NCI-H2107 (cell line): ENCODE measurements at places on chromosomes 5 and 9.

GRCh38 chr9:130342714-130343085 lies 77.1 kb downstream of the HMCN2 start:
- DNase-seq: no peak

- DNase-seq: no peak
Observed at GRCh38 chr5:90809311-90810056, 250.9 kb downstream of the ADGRV1 start.

- no peak for DNase-seq
Observed at GRCh38 chr9:78607853-78608252, 310.9 kb downstream of the PSAT1 start.

DNA sequence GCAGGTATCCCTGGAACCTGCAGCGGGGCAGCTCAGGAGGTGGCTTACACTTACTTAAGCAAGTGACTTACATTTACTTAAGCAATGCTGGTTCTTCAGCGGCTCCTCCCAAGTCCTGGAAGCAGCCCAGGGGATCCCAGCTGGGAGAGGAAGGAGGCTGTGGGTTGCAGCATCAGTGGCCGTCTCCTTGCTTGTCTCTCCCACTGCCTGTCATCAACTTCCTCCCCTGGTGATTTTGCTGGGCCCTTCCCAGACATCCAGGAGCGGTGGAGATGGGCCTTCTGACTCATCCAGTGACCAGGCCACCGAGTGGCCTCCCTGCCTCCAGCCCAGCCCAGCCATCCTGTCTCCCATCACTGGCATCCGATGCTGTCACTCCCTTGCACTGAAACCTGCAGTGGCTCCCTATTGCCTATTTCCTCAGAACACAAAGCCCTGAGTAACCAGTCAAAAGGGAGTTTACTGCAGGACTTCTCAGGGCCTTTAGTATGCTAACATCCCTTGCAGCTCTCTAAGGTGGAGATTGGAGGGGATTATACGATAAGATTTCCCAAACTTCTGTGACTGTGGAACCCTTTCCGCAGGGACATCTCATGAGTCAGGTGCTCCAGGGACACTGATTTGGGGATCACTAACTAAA lies 155.9 kb upstream of the PHYKPL start:
- DNase-seq: no peak

- no peak for DNase-seq
Observed at GRCh38 chr9:4690144-4690543, 10.8 kb downstream of the CDC37L1 start.

GRCh38 chr9:14482856-14483255 lies 168.9 kb upstream of the NFIB start:
- no peak for DNase-seq

- DNase-seq: no peak
Observed at GRCh38 chr5:109853377-109853776, 163.7 kb downstream of the MAN2A1 start.

GRCh38 chr9:76654575-76654974 lies 109.7 kb upstream of the PCA3 start:
- no peak for DNase-seq

GRCh38 chr9:33177639-33178038 lies 10.5 kb upstream of the B4GALT1 start:
- DNase-seq: no peak

- no peak for DNase-seq
Observed at GRCh38 chr5:160390787-160391696, 8.8 kb downstream of the FAM200C start.

- no peak for DNase-seq
Observed at GRCh38 chr9:132879457-132880323, 992 bp downstream of the SPACA9 start.

DNA sequence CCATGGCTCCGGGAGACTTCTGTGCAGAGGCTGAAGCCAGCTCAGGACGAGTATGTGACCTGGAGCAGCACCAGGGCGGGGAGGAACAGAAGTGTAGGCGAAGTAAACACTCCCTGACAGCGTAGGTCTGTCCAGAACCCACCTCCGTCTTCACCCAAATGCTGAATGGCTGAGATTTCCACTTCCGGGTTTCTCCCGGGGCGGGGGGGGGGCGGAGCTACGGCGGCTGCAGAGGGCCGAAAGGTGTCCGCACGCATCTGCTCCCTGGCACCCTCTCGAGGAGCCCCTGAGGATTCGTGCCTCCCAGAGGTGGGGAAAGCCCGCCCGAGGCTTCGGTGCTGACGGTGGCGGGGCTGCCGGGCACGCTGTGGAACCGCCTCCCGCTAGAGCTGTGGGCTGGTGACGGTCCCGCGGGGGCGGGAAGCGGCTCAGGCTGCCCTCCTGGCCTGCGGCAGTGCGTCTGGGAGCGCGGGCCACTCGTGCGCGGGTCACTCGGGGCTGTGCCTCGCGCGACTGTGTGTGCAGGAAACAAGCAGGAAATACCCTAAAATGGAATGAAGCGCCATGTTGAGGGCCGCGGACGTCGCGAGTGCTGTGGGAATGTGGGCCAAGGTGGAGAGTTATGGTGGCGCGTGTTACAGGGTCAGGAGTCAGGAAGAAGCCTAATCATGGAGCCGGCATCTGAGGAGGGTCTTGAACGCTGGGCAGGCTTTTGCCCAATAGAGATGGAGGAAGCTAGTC lies 1425.4 kb downstream of the FOXD4L5 start:
- no peak for DNase-seq

GRCh38 chr9:30757723-30758122 lies 1626.7 kb upstream of the ACO1 start:
- no peak for DNase-seq
